ENCODE measurements at places on chromosomes 11 and 22.
A peak's percentile ranks its signal among the peaks of the same experiment; 100 is the strongest.

GRCh38 chr11:128936606-128937251 lies 5.9 kb downstream of the TP53AIP1 start:
- DNase-seq, result no peak

DNA sequence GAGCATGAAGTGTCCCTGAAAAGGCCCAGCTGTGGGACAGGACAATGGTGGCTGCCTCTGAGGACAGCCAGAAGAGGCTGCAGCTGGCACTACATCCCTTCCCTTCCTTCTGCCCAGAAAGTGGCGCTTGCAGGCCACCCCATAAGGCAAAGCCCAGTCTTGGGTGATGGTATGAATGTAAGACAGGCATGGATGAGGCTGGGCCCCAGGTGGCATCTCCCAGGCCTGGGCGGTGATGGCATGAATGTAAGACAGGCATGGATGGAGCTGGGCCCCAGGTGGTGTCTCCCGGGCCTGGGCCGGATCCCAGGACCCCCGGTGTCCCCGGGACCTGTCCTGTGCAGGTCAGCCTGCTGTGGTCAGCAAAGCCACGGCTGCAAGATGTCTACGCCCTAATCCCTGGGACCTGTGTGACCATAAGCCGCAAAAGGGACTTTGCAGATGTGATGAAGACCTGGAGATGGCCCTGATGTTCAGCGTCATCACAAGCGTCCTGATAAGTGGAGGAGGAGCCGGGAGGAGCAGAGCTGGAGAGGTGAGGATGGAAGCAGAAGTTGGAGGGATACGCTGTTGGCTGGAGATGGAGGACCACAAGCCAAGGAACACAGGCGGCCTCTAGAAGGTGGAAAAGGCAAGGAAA lies 181.1 kb downstream of the CTTN start:
- no peak for DNase-seq

DNA sequence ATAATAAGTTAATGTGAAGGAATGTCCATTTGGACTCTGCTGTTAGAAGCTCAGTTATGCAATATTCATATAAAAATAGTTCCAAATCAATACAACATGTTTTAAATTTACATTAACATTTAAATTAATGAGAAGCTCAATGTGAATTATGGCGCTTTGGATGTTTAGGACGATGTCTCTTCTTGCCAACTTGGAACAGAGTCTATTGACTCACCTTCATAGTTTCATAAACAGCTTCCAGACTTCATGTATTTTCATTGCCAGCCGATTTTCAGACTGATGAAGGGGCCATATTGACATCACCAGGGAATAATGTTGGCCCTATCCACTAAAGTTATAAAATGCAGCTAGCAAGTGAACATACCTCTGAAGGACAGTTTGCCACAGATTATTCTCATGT lies 1136.2 kb downstream of the LRRC4C start:
- no peak for DNase-seq

DNA sequence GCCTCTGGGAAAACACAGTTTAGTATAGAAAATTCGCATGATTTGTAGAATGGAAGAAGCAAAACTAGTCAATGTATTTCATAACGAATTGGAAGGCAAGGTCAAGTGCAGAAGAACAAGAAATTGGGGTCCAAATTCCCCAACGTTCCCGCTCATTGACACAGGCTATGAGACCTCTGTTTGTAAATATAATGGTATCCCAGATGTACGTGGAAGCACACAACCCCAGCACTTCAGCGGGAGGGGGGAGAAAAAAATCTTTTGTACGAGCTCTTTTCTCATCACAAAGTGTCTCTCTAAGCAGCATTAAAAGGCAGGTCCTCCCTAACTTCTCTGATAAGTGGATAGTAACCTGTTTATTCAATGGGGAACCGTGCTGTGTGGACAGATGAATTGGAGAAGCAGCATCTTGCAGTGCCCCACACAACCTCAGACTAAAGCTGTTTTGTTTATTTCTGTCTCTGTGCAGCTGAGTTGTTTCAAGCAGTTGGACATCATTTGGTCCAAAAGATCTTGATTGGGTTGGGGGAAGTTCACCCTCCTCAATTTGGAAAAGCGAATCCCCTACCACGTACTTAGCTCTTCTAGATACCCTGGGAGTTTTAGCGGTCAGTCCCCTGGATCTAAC lies 1.1 kb upstream of the GAB2 start:
- DNase-seq, result no peak

GRCh38 chr11:131829725-131830124 lies 459.3 kb downstream of the NTM start:
- no peak for DNase-seq

- DNase-seq, result no peak
Observed at GRCh38 chr11:117273550-117274289, 17.4 kb upstream of the BACE1-AS start.

DNA sequence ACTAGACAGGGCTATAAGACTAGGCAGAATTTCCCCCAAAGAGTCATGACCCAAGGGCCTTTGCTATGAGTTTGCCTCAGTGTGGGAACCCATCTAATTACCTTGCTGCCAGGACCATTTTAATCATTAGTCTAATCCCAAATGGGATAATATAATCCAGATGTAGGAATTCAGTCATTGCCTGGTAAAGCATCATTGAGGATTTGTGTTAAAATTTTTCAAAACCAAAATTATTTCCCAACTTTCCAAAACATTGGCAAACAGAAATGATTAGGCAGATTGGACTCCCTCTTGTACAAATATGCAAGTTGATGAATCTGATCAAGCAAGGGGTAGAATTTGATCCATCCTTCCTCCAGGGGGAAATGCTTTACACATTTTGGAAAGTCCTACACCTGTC lies 16.2 kb upstream of the MMP13 start:
- DNase-seq, result no peak

- no peak for DNase-seq
Observed at GRCh38 chr11:45773786-45774655, 30.9 kb upstream of the SLC35C1 start.

DNA sequence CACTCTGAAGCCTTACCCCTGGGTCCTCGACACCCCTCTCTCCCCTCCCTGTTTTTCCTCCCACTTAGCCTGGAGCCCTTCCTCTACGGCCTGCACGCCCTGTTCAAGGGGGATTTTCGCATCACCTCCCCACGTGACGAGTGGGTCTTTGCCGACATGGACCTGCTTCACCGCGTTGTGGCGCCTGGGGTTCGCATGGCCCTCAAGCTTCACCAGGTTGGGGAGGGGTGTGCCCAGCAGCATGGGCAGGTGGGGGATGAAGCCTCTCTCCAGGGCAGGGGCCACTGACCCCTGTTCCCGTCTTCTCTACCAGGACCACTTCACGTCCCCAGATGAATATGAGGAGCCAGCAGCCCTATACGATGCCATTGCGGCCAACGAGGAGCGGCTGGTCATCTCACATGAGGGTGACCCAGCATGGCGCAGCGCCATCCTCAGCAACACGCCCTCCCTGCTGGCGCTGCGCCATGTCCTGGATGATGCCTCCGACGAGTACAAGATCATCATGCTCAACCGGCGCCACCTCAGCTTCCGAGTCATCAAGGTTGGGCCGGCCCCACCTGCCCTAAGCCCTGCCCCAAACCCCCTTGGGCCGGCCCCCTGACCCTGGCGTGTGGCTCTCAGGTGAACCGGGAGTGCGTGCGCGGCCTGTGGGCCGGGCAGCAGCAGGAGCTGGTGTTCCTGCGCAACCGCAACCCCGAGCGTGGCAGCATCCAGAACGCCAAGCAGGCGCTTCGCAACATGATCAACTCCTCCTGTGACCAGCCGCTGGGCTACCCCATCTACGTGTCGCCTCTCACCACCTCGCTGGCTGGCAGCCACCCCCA lies 2.8 kb upstream of the SIPA1 start:
- DNase-seq, result no peak

DNA sequence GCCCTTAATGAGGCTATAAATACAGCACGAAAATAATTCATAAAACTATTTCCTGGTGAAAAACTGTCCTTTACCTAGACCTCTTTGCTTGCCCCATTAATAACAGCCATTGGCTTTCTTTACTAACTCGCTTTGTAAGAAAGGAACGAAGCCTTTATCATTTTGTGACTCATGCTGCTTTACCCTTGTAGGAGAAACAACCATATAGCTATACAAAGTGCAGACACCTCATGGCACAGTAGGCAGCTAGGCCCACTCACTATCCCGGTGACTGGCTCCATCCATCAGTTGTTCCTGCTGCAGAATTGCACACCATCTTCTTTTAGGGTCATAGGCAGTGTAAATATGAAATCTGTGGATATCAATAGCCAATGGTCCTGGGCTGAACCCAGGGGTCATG lies 85.8 kb downstream of the LDLRAD3 start:
- DNase-seq, result no peak

- DNase-seq, result peak; percentile 72
Observed at GRCh38 chr11:71489311-71490043, 36.5 kb downstream of the NADSYN1 start.

GRCh38 chr11:68840661-68841653 lies 759 bp downstream of the CPT1A start:
- DNase-seq, result peak; percentile 42

DNA sequence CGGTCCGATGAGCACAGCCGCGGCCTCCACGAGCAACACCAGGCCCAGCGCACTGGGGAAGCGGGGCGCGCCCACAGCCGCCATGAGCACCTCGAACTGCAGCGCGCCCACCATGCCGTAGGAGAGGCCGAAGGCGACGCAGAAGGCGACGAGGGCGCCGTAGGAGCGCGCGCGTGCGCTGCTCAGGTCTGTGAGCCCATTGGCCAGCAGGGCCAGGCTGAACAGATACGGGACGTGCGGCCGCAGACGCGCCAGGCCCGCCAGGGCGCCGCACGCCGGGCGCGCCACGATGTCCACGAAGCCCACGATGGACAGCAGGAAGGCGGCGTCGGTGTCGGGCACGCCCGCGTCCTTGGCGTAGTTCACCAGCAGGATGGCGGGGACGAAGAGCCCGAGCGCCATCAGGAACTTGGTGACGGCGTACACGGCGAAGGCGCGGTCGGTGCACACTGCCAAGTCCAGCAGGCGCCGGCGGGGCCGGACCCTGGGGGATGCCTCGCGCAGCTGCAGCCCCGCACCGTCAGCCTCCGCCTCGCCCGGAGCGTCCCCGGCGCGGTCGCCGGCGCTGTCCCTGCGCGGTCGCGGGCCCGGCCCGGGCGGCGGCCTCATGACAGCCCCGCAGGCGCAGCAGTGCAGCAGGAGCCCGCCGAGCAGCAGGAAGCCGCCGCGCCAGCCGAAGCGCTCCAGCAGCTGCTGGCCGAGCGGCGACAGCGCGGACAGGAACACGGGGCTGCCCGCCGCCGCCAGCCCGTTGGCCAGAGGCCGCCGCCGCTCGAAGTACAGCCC lies 2.9 kb downstream of the SLC16A8 start:
- DNase-seq, result peak; percentile 44

DNA sequence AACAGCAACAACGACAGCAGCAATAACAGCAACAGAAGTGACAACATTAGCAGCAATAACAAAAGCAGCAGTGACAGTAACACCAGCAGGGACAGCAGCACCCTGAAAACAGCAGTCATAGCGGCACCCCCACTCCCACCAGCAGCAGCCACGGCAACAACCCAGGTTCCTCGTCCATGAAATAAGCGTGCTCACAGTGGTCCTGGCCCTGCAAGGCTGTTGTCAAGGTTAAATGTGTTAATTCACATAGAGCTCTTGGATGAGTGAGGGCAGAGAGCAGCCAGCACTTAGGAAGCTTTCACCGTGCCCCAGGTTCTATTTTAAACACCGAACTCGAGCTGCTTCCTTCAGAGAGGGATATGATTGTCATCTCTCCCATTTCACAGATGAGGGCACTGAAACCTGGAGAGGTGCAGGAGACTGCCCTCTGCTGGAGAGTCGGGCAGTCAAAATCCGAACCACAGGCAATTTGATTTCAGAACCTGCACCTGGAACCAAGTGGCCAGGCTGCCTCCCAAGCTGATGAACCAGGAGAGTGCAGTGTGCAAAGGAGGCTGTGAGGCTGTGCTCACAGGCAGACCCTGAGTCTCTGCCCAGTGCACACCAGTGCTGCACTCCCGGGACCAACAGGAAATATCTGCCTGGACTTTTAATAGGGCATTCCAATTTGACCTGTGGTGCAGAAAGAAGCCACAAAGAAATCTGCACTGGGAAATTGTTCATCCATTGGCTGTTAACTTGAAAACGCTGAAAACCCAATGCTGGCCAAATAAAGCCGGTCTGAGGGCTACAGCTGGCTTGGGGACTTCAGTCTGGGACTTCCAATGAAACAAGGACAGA lies 22.9 kb upstream of the FGF3 start:
- DNase-seq, result no peak

GRCh38 chr11:29162491-29162890 lies 854.3 kb downstream of the KCNA4 start:
- DNase-seq, result no peak

GRCh38 chr22:49392841-49393510 lies 434.7 kb downstream of the BRD1 start:
- DNase-seq, result no peak

GRCh38 chr11:96396637-96397036 lies 6.8 kb downstream of the JRKL start:
- no peak for DNase-seq

- DNase-seq, result no peak
Observed at GRCh38 chr11:91630916-91631673, 593.5 kb upstream of the FAT3 start.

GRCh38 chr11:46457021-46457420 lies 65.4 kb upstream of the CHRM4 start:
- no peak for DNase-seq

DNA sequence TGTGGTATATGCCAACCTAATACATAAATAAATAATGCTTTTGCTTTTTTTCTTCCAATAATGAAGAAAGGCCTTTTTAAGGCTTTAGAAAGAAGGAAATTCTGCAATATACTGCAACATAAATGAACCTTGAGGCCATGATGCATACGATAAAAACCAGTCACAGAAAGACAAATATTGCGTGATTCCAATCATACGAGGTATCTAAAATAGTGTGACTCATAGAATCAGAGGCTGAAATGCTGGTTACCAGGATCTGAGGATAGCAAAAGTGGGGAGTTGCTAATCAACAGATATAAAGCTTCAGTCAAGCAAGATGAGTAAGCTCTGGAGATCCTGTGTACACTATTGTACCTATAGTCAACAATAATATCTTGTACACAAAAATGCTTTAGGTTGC lies 24.2 kb downstream of the MS4A6A start:
- DNase-seq, result no peak

GRCh38 chr11:65420979-65421793 lies 1.4 kb upstream of the NEAT1 start:
- peak; percentile 88 for DNase-seq

GRCh38 chr11:57640068-57640800 lies 9.5 kb downstream of the YPEL4 start:
- no peak for DNase-seq

GRCh38 chr22:37214731-37215030 lies 2.4 kb upstream of the SSTR3 start:
- DNase-seq, result no peak

GRCh38 chr11:2981130-2981529 lies 11.0 kb downstream of the NAP1L4 start:
- DNase-seq, result no peak

GRCh38 chr11:44138286-44138685 lies 42.8 kb downstream of the EXT2 start:
- DNase-seq, result no peak

GRCh38 chr11:116580799-116581198 lies 192.0 kb downstream of the BUD13 start:
- DNase-seq, result no peak

- no peak for DNase-seq
Observed at GRCh38 chr11:83355391-83355790, 69.2 kb upstream of the CCDC90B start.

- no peak for DNase-seq
Observed at GRCh38 chr22:22536916-22537315, 16.8 kb upstream of the ZNF280A start.

GRCh38 chr11:125921042-125921441 lies 16.7 kb downstream of the DDX25 start:
- DNase-seq, result no peak

- no peak for DNase-seq
Observed at GRCh38 chr11:74090701-74091100, 80.1 kb downstream of the C2CD3 start.

- DNase-seq, result no peak
Observed at GRCh38 chr22:36183446-36183845, 18.2 kb downstream of the APOL4 start.

Data from activated T-cell treated with anti-CD3 and anti-CD28 coated beads, Interleukin-2, amount 50 U/mL, for 48 hours (primary cell).